Breast epithelium (tissue), 4 donors: ENCODE measurements at places on chromosomes 2 and 18.

DNA sequence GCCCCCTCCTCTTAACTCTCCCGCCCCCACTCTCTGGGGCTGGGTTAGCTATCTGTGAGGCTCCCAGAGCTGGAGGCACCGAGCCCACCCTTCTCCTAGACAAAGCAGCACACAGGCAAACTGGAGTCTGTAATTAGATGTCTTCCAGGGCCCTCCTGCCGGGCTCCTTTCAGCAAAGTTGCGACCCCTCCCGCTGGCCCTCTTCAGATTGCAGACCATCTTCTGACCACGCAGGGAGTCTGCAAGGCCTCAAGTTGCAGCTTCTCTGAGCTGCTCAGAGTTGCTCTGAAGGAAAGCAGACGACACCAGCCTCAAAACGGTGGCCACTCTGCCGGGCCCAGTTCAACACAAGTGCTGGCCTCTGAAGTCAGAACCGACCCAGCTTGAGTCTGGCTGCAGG is 228.4 kb upstream of the COPS8 start:
- no peak for DNase-seq

- no peak for DNase-seq
Measured at GRCh38 chr18:49617329-49617695, 55.5 kb downstream of the LIPG start.

DNA sequence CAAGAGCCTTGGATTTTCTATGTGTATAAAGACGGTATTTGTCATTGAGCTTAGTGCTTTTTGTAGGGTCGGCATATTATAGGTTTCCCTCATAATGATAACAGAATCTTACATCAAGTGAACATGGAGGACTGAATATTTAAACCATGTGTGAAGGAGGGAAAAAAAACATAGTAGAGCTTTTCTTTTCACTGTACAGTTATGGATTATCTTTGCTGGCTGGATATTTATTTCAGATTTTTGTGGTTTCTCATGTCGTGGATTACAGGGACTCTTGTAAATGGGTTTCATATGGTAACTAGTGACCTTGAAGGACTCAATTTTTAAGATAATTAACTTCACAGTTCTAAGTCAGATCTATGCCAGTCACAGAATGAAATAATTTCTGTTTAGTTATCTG is 330.2 kb upstream of the NRP2 start:
- no peak for DNase-seq

GRCh38 chr2:164881524-164881923 is 39.9 kb upstream of the COBLL1 start:
- DNase-seq = no peak

GRCh38 chr2:96225016-96225533 is 16.4 kb upstream of the STARD7 start:
- DNase-seq = no peak

DNA sequence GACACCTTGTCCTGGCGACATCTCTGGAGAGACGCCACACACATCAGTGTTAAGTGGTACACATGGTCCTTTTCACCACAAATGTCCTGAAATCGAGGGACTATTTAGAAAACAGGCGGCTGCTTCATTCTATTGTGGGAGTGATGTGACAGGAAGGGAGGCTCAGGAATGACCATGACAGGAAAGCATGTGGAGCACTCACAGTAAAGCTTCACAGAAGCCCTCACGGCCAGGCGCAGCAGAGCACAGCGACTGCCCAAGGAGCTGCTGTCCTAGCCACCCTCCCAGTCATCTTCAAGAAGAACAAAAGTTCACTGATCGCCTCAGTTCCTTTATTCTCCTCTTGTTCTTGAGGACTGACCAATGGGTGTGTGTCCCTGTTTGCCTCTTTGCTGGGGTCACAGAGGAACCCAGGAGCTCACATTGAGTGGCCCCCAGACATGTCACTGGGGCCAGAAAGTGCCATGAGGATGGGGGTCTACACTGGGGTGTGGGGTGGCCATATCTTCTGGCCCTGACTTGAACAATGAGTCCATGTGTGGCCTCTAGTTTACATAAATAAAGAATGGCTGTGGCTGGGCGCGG is 84.6 kb upstream of the RANBP2 start:
- DNase-seq = no peak

DNA sequence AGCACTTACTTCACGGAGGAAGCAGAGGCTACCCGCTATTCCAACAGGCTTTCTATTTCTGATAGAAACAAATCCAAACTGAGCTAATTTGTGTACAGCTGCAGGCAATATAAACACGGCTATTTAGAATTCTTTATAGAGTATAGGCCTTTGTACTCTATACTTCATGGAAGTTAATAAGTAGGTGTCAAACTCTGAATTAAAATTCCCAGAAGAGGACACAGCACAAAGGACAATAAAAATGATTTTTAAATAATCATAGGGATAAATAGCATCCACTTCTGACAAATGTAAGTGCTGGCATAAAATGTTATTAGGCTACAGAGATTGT is 261.5 kb downstream of the AFF3 start:
- no peak for DNase-seq

DNA sequence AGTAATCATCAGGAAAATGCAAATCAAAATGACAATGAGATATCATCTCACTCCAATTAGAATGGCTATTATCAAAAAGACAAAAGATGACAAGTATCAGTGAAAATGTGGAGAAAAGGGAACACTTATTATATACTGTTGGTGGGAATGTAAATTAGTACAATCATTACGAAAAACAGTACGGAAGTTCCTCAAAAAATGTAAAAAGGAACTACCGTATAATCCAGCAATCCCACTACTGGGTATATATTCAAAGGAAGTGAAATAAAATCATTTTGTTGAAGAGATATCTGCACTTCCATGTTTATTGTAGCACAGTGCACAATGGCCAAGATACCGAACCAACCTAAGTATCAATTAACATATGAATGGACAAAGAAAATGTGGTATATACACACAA is 52.4 kb upstream of the TEX51 start:
- no peak for DNase-seq

DNA sequence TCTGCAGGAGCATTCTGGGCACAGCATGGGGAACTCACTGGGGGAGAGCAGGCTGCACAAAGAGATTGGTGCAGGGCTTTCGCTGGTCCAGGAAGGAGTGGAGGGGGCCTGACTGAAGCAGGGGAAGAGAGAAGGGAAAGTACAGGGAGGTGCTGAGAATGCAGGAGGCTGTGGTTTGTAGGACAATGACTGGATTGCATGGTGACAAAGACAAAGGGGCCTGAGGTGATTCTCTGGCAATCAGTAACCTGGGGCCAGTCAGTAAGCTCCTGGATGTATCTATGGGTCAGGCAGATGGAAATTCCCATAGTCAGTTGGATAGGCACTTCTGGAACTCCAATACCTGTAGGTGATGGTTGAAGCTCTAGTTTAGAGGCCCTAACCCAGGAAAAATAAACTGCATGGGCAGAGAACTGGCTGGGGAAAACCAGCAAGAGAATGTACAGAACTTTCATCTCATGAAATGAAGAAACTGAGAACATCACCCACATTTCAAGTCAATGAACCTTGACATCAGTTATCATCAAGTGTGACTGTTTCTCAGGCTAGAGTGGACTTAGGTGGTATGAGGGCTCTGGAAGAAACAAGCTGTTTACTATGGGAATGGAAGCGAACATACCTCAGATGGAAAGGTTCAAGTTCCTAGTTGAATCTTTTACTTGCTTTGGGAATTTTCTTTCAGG is 193.2 kb downstream of the TPGS2 start:
- DNase-seq = no peak

DNA sequence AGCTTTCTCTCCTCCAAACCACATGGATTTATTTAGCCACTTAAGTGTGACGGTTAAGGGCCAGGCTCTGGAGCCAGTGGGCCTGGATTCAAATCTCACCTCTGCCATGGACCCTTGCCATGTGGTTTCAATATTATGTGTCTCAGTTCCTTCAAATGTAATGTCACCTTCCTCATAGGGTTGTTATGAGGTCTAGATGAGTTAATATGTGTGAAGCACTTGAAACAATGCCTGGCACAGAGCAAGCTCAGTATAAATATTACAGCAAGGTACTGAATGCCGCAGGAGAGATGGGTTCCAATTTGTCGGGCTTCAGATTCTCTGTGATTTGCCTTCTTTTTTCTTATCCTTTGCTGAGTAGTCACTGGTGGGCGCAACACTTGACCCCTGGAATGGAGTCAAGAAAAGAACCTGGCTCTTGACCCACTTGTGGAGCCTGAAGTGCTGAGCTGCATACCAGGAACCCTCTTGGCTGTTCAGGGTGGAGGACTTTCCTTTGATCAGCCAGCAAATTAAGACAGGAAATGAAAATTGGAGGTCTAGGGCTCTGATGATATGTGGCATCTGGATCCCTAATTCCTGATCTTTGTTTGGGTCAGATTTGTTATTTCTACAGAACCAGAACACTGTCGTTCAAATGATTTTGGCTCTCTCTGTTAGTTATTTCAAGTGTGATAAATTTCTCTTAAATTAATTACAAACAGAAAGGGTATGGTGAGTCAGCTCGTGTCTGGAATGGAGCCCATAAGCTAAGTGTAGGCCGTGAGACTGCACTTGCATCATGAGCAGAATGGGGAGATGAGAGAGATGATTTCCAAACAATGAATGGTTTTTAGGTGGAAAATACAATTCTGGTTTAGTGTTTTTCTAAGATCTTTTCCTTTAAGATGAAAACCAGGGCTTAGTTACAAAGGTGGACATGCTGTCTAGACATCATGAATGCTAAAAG is 293.0 kb downstream of the KCNS3 start:
- no peak for DNase-seq

- DNase-seq = no peak
Measured at GRCh38 chr2:25787020-25787419, 91.3 kb downstream of the ASXL2 start.
